ENCODE measurements at places on chromosomes 4 and X.

DNA sequence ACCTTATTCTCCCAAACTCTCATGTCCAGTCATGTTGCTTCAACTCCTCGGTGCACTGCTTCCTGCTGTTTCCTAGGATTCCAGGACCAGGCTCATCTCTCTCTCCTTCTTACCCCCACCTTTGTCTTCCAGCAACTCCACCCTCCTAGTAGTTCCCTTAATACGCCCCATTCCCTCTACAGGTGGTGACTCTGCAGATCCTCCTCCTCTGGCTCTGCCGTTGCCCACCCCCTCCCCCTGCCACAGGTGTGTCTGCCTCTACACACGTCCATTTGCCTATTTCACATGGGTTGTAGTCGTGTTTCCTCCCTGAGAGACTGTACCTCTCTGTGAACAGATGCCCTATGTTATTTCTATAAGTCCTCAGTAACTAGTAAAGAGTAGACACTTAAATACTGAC lies 32.4 kb downstream of the CDS1 start:
- no peak for DNase-seq

GRCh38 chr4:5758741-5759140 lies 47.7 kb downstream of the EVC start:
- DNase-seq = peak; percentile 90

DNA sequence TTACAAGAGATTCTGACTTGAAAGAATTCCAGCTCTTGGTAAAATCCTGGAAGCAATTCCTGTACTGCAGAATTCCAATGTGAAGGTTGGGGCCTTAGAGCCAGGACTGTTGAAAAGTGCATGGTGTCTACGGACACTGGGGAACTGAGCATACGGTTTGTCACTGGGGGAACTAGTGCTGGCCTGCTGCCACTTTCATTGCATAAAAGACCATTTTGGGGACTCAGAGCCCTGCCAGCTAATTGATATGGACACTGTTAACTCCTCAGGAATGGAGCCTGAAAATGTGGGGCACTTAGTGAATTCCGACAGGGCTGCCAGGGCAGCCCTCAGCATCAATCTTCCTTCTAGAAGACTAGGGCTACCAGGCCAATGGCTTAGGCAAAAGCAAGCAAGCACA lies 55.9 kb downstream of the AMOT start:
- peak; percentile 11 for DNase-seq

DNA sequence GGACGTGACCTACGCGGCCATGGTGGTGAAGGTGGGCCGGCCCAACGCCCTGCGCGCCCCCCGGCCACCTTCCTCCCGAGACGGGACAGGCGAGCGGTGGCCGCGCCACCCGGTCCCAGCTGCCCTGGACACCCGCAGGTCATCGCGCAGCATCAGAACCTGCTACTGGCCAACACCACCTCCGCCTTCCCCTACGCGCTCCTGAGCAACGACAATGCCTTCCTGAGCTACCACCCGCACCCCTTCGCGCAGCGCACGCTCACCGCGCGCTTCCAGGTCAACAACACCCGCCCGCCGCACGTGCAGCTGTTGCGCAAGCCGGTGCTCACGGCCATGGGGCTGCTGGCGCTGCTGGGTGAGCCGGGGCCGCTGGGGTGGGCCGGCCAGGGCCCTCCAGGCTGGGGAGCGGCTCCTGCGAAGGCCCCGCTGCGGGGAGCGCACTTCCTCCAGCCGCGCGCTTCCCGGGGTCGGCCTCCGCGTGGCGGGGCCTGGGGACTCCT lies 9.0 kb upstream of the SLC26A1 start:
- DNase-seq = no peak

GRCh38 chr4:6360385-6360784 lies 90.7 kb downstream of the WFS1 start:
- no peak for DNase-seq

DNA sequence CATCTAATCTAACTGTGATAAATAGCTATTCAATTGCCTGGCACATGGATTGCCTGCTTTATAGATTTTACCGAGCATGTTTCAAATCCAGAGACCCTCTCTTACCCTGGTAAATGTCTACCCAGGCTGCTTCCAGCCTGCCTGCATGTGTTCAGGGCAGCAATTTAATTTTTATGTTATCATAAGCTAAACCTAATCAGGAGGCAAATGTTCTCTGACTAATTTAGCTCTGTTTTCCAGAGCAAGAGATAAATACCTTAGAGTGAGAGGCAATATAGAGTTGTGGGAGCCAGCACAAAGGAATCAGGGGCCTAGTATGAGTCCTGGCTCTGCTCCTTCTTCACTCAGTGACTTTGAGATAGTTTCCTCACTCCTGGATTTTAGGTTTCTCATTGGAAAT lies 37.7 kb downstream of the PARM1 start:
- DNase-seq = no peak

DNA sequence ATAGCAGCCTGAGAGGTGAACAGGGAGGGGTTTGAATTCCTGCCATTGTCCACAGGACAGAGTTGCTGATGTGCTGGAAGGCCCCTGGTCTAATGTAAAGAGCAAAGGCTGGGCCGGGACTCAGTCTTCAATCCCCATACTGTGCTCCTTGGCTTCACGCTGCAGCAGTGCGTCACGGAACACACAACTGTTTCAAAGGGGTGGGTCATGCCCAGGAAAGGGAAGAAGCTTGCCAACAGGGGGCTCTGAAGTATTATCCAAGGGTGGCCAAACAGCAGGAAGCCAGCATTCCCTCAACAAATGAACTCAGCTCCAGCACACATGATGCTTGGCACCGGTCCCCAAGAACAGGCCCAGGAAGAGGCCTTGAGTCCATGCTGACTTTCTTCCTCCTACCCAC lies 122.5 kb downstream of the NFKB1 start:
- peak; percentile 77 for DNase-seq

GRCh38 chrX:70907900-70908299 lies 611 bp downstream of the TEX11 start:
- DNase-seq = no peak

DNA sequence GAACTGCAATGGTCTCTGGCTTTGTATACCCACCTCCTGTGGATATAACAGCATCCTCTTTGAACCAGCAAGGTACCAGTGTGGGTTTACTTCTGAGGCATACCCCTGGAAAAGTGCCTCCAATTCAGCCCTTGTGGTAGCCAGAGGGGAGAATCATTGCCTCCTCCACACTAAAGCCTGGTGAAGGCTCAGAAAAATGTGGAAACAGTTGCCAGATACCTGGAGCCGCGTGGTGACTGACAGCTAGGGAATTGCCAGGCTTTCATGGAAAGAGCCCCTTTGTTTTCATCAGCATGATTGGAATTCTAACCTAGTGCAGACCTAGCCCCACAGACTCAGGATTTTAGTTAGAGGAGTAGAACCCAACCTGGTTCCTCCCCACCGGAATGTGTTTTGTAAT lies 168.6 kb upstream of the KLF3 start:
- peak; percentile 41 for DNase-seq

DNA sequence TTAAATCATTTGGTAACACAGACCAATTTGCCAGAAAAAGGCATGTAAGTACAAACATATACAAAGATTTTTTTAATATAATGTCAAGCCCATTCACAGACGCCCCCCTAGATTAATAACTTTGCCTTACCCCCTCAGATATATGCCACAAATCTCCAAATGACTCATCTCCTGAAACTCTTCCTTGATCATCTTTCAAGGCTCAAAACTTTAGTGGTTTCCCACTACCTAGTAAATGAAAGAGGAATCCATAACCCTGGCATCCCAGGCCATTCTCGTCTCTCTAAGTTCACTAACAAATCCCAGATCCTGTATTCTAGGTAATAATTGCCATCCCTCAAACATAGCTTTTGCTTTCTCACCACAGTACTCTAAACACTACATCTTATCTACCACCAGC lies 61.9 kb downstream of the PRSS12 start:
- DNase-seq = no peak

DNA sequence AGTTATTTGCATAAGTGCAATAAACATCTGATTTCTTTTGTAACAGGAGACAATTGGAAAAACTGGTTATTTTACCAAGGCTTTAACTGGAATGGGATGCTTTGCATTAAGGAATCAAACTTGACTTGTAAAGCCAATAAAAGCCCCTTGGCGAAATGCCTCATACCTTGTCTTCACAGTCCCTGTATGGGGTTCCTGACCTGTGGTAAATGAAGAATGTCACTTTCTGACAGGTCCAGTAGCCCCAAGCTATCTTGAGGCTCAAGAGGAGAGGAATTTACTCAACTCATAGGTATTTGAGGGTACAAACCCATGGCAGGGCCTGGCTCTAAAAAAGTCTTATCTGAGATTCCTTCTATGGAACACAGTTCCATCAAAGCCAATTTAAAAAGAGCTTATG lies 78.0 kb downstream of the ACOX3 start:
- DNase-seq = peak; percentile 49

- DNase-seq = no peak
Observed at GRCh38 chrX:31969714-31970113, 897.9 kb upstream of the FTHL17 start.

GRCh38 chrX:22399437-22400192 lies 126.9 kb downstream of the CBLL2 start:
- no peak for DNase-seq

DNA sequence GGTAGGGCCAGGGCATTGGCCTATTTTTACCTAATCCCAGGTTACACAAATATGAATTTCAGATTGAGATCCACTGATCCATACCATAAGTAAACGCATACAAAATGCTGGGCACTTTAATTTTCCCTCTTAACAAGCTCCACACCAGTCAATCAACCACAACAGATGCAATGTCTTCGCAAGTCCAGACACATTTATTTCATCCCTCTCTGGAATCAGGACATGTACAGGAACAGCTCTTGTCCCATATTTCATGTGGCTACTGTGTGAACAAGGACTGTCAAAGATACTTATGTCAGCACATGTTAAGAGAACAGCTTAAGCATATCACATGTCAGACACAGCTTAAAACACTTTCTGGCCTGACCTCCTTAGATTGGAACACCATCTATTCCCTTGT lies 145.9 kb downstream of the PPP3CA start:
- DNase-seq = no peak

GRCh38 chr4:30495651-30496310 lies 224.4 kb upstream of the PCDH7 start:
- DNase-seq = no peak

DNA sequence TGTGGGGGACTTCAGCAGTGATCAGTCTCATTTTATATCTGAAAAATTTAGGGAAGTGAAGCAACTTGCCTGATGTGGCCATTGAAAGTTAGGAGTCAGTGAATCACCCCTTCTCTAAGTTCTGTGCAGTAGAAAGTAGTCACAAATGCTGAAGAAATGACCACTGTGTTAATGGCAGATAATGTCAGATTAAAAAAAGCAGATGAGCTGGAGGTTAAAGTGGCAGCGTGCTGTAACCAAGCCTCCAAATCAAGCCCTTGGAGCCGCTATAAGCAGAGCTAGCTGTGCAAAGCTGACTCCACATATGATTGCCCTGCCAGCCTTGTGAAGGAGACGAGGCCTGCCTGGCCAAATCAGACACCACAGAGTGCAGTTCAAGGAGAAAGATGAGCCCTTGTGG lies 39.2 kb upstream of the PDE5A start:
- DNase-seq = no peak

- no peak for DNase-seq
Observed at GRCh38 chr4:174540175-174540574, 17.9 kb upstream of the HPGD start.

GRCh38 chrX:120564925-120565324 lies 4.2 kb upstream of the CUL4B start:
- no peak for DNase-seq

DNA sequence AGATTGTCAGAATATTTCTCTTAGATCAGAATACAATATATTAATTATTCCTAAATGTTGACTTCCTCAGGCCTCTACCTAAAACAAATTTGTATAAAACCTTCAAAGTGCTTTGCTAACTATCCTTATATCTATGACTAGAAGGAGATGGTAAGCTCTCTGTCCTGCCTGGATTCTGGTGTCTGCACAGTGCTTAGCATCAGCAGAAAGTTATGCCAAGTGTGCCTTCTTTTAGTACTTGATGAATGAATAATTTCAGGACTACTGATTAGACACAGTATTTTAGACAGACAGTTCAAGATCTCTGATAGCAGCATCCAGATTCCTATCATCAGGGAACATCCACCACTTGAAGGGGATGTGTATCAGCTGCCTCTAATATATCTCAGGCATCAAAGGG lies 242.4 kb upstream of the TLL1 start:
- no peak for DNase-seq

- peak; percentile 76 for DNase-seq
Observed at GRCh38 chr4:15457406-15458201, 12.1 kb upstream of the CC2D2A start.

DNA sequence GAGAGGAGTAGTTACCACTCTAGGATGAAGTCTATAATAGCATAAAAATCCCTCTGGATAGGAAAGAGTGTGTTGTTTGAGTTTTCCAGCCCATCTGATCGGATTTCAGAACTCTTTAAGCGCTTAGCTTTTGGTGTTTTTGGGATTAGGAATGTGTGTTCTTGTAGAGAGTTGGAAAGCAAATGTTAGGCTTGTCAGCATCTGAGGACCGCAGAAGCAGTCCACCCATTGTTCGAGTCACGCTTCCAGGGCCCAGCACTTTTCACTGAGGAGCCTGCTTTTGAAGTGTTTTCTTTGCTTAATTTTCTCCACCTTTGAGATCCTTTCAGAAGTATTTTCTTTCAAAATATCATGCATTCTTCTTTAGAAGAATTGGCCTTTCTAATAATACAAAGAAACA lies 306.2 kb downstream of the TENM3 start:
- peak; percentile 29 for DNase-seq

DNA sequence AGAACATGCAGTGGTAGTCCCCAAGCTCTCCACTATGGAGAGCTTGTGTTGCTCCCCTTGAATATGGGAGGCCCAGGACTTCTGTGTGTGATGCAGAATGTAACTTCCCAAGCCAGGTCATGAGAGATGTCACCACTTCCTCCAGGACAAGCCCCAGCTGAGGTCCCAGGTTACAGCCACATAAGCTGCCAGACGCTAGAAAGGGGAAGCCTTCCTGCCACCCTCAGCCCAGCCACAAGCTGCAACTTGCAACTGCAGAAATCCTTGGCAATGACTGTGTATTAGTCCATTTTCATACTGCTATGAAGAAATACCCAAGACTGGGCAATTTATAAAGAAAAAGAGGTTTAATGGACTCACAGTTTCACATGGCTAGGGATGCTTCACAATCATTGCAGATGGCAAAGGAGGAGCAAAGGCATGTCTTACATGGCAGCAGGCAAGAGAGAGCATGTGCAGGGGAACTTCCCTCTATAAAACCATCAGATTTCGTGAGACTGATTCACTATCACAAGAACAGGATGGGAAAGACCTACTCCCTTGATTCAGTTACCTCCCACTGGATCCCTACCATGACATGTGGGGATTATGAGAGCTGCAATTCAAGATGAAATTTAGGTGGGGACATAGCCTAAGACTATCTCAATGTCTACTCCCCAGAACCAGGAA lies 91.5 kb upstream of the DHX15 start:
- no peak for DNase-seq

DNA sequence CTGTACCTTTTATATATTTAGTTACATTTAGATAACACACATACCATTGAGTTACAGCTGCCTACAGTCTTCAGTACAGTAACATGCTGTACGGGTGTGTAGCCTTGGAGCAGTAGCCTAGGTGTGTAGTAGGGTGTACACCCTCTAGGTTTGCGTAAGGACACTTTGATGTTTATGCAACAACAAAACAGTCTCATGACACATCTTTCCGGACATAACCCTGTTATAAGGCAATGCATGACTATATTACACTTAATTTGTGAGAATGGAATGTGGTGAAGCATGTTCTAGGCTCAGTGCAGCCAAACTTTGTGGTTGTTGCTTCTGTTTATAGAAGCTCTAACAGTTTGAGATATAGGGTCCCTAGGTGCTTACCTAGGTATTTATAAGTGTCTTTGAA lies 65.4 kb downstream of the SPRY1 start:
- DNase-seq = no peak

- no peak for DNase-seq
Observed at GRCh38 chrX:75642811-75643361, 120.0 kb upstream of the ZDHHC15 start.

Data from astrocyte of the hippocampus (primary cell).